ENCODE measurements at places on chromosomes 1 and 21. TPM values are rescaled to one million over a fixed set of nuclear protein-coding genes. Genes with fewer than 3 reads are reported as not detected.
A peak's percentile ranks its signal among the peaks of the same experiment; 100 is the strongest.

The SMCP gene
- not detected for total RNA-seq

The BNIPL gene
- total RNA-seq: 2.0 TPM

The OR2G6 gene
- total RNA-seq: not detected

The TLCD4 gene
- total RNA-seq: not detected

The FBLIM1 gene
- not detected for total RNA-seq

The GBP6 gene
- 0.82 TPM for total RNA-seq

The ARHGEF16 gene
- not detected for total RNA-seq

GRCh38 chr1:2099886-2100779 lies 49.9 kb downstream of the PRKCZ start:
- no peak overlapping the region for H3K4me3 ChIP-seq
- H3K36me3 ChIP-seq: no peaks in the 10 kb centered on the region
- DNase-seq: no peak
- H3K27me3 ChIP-seq: no peaks in the 10 kb centered on the region

GRCh38 chr1:6359216-6360116 lies 34.1 kb downstream of the ACOT7 start:
- no peaks in the 10 kb centered on the region for H3K27me3 ChIP-seq
- peak overlapping the region; percentile 91 for H3K27ac ChIP-seq
- peaks cover 36% of the 10 kb centered on the region for H3K4me1 ChIP-seq
- peak overlapping the region; percentile 53 for H3K4me3 ChIP-seq

- H3K4me1 ChIP-seq: peaks cover 10% of the 10 kb centered on the region
- H3K4me3 ChIP-seq: no peak overlapping the region
- no peaks in the 10 kb centered on the region for H3K36me3 ChIP-seq
- H3K27ac ChIP-seq: no peak overlapping the region
Measured at GRCh38 chr1:6882414-6882813, 97.2 kb downstream of the CAMTA1 start.

GRCh38 chr1:153122831-153123421 lies 9.6 kb upstream of the SPRR2F start:
- H3K27me3 ChIP-seq: peaks cover 16% of the 10 kb centered on the region
- no peaks in the 10 kb centered on the region for H3K36me3 ChIP-seq
- no peaks in the 10 kb centered on the region for H3K4me1 ChIP-seq

DNA sequence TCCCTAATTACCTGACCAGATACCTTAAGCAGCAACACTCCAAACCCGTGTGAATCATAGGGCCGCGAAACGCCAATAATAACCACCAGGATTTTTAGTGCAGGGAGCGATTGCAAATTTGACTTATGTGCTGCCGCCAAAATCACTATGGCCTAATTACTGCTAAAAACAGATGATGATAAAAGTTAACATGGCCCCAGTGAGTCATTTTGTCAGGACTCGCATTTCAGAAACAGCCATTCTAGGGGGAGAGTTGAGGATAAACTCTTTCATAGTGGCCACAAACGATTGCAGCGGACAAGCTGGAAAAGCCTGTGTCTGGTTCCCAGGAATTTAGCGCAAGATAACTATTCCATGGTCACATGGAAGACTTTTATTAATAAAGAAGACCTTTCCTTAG lies 103.4 kb downstream of the HLX start:
- no peaks in the 10 kb centered on the region for H3K36me3 ChIP-seq
- no peak overlapping the region for H3K4me3 ChIP-seq
- no peak for DNase-seq
- H3K4me1 ChIP-seq: no peaks in the 10 kb centered on the region
- H3K27me3 ChIP-seq: no peaks in the 10 kb centered on the region

- H3K36me3 ChIP-seq: no peaks in the 10 kb centered on the region
- no peaks in the 10 kb centered on the region for H3K4me1 ChIP-seq
- no peak overlapping the region for H3K4me3 ChIP-seq
- H3K27ac ChIP-seq: no peak overlapping the region
Measured at GRCh38 chr1:17125756-17126237, 6.5 kb upstream of the PADI2 start.

GRCh38 chr1:226222686-226223085 lies 778 bp upstream of the MIXL1 start:
- H3K36me3 ChIP-seq: peaks cover 2% of the 10 kb centered on the region
- peak overlapping the region; percentile 30 for H3K4me3 ChIP-seq
- peaks cover 2% of the 10 kb centered on the region for H3K4me1 ChIP-seq

GRCh38 chr21:45153358-45154318 lies 79.3 kb downstream of the ADARB1 start:
- peak overlapping the region; percentile 75 for H3K4me3 ChIP-seq
- DNase-seq: peak; percentile 42
- H3K27me3 ChIP-seq: no peaks in the 10 kb centered on the region
- H3K4me1 ChIP-seq: peaks cover 44% of the 10 kb centered on the region
- peaks cover 10% of the 10 kb centered on the region for H3K36me3 ChIP-seq

DNA sequence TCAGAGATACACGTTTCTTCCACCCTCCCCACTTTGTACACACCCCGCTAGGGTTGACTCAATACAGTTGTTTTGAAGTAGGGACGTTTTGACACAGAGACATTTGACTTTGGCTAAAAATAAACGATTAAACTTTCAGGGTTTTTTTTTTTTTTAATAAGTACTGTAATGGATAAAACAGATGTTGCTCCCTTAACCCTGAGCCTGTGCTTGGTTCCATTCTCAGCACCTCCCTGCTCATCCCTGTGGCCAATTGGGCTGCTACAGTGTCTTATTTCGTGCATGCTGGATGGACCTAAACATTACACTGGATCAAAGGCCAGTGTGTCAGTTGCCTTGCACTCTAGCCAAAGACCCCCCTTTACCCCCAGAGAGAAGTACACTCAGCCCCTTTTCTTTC lies 16.9 kb downstream of the GRHL3 start:
- no peak for DNase-seq
- H3K27me3 ChIP-seq: peaks cover 9% of the 10 kb centered on the region
- H3K36me3 ChIP-seq: no peaks in the 10 kb centered on the region
- H3K27ac ChIP-seq: no peak overlapping the region
- H3K4me3 ChIP-seq: no peak overlapping the region

GRCh38 chr1:35243691-35244090 lies 24.8 kb upstream of the ZMYM4 start:
- no peaks in the 10 kb centered on the region for H3K36me3 ChIP-seq
- no peak overlapping the region for H3K27ac ChIP-seq
- H3K4me1 ChIP-seq: no peaks in the 10 kb centered on the region
- H3K27me3 ChIP-seq: peaks cover 3% of the 10 kb centered on the region
- H3K4me3 ChIP-seq: no peak overlapping the region
- DNase-seq: no peak

DNA sequence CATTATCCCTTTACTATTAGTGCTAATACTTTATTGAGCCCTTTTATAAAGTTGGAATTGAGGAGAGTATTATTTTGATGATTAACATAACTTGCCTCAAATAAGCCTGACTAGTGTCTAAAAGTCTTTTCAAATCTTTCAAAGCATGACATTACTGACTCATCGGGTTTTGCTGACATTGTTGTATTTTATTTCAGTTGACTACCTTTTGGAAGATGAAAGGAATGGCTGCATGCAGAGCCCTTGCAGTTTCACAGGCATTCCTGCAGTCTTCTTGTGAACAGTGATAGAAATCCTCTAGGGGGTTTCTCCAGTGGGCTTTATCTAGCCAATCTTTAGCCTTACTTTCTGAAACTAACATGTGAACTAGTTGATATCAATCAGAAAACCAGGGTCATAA lies 43.0 kb upstream of the TMEM61 start:
- peaks cover 67% of the 10 kb centered on the region for H3K27me3 ChIP-seq
- H3K4me1 ChIP-seq: peaks cover 5% of the 10 kb centered on the region
- no peak overlapping the region for H3K4me3 ChIP-seq
- no peak overlapping the region for H3K27ac ChIP-seq
- DNase-seq: no peak
- H3K36me3 ChIP-seq: peaks cover 2% of the 10 kb centered on the region

DNA sequence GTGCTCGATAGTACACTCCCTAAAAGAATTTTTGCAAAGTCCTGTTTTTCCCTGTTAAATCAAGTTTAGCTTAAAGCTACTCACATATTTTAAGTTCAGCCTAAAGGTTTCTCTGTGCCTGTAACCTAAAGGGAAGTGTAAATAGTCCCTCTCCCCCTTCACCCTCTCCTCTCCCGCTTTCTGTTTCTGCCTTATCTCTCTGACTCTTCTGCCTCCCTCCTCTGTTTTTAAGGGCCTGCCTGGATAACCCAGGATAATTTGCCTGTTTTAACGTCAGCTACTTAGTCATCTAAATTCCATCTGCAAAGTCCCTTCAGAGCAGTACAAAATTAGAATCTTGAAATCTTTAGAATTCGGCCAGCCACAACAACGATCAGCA lies 92.6 kb downstream of the NID1 start:
- peak overlapping the region; percentile 93 for H3K27ac ChIP-seq
- peaks cover 18% of the 10 kb centered on the region for H3K4me1 ChIP-seq
- H3K27me3 ChIP-seq: peaks cover 7% of the 10 kb centered on the region
- no peak for DNase-seq
- peak overlapping the region; percentile 68 for H3K4me3 ChIP-seq

- peaks cover 4% of the 10 kb centered on the region for H3K36me3 ChIP-seq
- peaks cover 5% of the 10 kb centered on the region for H3K4me1 ChIP-seq
- no peak for DNase-seq
Measured at GRCh38 chr1:35441926-35442579, 115.2 kb downstream of the KIAA0319L start.

GRCh38 chr1:51622455-51622913 lies 5.6 kb downstream of the OSBPL9 start:
- no peaks in the 10 kb centered on the region for H3K36me3 ChIP-seq
- no peak for DNase-seq
- no peak overlapping the region for H3K4me3 ChIP-seq
- peaks cover 21% of the 10 kb centered on the region for H3K4me1 ChIP-seq

- H3K27ac ChIP-seq: no peak overlapping the region
- H3K27me3 ChIP-seq: peaks cover 6% of the 10 kb centered on the region
- no peaks in the 10 kb centered on the region for H3K4me1 ChIP-seq
- no peak overlapping the region for H3K4me3 ChIP-seq
Measured at GRCh38 chr21:38134084-38134873, 122.5 kb upstream of the KCNJ15 start.

Data from activated CD8-positive, alpha-beta memory T cell treated with anti-CD3 and anti-CD28 coated beads, Interleukin-2, amount 10 ng/mL, durations not matched to agents 7 days and 5 days (primary cell).